Activated CD8-positive, alpha-beta memory T cell treated with anti-CD3 and anti-CD28 coated beads for 4 hours (primary cell): ENCODE measurements at places on chromosomes 7 and 10.

DNA sequence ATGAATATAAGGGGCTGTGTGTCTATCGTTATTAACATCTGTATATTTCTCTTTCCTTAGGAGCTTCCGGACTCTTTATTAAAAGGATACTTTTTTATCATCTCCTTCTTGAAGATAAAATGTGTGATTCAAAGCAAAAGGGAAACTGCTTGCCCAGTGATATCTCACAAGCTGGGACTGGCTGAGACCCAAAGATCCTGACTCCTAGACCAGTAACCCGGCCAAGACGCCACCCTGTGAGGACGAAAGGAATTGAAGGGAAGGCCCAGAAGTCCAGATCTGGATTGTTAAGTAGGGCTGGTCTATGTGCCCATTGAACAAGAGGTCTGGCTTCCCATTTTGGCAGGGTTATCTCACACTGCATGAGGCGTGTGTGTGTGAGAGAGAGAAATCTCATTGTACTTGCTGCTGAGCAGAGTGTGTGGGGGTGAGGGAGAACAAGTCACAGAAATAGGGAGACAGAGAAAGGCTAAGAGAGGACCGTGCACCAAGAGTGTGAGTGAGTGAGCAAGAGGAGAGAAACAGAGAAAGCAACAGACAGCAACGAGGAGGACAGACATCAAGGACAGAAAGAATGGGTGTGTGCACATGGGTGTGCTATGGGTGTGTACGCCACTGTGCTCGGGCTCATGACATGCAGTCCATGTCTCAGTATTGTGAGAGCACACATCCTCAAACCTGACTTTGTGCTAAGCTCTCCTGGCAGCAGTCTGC is 75.4 kb downstream of the PLXNA4 start:
- DNase-seq = no peak

DNA sequence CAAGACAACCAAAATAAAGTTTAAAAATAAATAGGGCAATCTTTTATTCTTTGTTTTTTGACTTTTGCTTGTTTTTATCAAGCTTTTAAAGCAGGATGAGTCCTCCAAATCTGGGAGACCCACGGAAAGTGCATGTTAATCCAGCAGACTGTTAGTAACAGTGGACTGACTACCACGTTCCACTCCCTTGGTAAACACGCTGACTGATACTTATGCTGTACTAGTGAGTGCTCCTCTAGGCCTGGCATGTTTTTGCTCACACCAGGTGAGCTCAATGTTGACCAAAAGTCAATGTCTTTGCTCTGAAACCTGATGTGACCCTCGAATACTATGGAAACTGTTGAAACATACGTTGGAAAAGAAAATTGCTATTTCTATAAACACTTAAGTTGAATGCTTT is 88.4 kb downstream of the KIAA1549 start:
- no peak for DNase-seq

DNA sequence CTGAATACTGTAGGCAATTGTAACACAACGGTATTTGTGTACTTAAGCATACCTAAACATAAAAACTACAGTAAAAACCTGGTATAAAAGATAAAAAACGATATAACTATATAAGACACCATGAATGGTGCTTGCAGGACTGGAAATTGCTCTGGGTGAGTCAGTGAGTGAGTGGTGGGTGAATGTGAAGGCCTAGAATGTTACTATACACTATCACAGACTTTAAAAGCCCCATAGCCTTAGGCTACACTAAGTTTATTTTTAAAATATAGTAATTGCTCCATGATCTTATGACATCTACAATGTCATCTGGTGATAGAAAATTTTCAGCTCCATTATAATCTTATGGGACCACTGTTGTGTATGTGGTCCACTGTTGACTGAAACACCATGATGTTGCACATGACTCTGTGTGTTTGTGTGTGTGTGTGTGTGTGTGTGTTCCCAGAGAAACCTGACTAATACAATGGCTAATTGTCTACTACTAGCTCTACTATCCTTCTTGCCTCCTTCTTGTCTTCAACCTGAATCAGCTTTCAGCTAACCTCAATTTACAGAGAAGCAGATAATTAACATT is 27.6 kb upstream of the PRPF18 start:
- no peak for DNase-seq

- no peak for DNase-seq
Observed at GRCh38 chr10:3877211-3878000, 92.4 kb upstream of the KLF6 start.

DNA sequence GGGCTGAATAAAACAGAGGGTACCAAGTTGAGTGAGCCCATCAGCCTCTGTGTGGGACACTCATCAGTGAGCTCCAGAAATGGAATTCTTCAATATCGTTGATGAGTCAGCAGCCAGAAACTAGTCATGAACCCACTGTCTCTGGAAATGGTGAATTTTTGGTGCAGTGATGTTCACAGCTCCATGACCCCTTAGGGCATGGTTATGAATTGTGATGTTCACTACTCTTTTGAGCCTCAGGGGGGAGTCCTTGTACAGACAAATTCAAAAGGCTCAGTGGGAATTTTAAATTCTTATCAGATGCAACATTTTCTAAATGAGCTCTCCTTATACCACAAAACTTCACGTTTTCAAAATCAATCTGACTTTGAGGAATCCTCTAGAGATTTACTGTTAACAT is 335.7 kb downstream of the PHTF2 start:
- DNase-seq = no peak

DNA sequence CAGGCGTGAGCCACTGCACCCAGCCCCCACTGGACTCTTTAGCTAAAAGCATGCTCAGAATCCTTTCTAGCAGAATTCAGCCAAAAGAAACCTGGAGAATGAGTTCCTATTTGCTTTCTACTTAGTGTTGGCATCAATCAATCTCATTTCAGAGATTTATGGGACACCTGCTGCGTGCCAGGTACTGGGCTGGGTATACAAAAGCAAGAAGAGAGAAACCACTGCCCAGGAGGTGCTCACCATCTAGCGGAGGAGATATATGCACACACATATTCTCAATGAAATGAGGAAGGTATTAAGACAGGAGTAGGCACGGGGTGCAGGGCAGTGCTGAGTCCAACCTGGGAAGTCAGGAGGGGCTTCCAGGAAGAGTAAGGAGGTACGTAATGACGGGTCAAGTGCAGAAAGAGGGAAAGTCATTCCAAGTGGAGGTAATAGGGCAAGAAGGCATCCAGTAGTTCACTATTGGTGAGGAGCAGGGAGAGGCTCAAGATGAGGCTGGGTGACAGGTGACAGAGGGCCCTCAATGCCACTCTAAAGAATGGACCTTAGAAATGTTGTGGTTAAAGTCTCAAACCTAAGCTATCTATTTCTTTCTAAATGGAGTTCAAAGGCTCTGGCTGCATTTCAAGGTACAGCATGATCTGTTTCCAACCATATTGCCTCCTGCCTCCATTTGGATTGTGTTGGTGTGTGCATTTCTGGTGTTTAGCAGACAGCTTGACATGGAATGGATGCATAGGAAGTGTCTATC is 22.1 kb downstream of the ABLIM1 start:
- no peak for DNase-seq

GRCh38 chr7:134798155-134798554 is 18.7 kb downstream of the CALD1 start:
- no peak for DNase-seq

- no peak for DNase-seq
Observed at GRCh38 chr7:128829391-128830166, 627 bp upstream of the FLNC start.

DNA sequence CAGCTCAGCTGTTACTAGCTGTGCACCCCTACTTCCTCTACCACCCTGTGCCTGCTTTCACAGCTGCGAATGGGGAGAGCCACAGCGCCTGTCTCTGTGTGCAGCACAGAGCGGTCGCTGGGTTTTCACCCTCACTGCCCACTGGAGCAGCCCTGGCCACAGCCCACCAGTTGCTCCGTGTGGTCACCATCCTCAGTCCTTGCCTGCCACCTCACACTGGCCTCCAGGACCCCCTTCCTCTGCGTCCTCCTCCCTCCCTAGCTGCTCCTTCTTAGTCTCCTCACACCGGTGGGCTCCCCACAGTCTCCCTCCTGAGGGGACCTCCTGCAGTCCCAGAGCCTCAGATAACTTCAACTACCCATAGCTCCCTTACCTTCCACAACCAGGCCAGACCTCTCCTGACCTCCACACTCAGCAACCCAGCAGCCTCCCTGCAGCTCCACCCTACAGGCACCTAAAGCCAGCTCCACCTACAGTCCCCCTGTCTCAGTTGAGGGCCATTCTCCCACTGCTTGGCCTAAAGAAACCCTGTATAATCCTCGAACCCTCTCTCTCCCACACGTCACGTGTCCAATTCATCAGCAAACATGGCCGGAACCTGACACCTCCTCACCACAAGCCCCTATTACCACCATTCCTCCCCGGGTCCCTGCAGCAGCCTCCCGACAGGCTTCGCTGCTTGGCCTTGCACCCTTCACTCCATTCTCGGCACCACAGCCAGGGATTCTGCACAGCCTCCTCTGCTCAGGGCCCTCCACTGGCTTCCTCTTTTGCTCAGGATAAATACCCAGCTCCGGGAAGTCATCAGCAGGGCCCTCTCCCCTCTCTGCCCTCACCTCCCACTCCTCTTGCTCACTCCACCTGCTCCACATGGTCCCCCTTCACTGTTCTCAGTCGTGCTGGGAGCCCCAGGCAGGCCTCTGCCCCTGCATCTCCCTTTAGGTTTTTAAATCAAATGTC is 28.1 kb downstream of the PLAC9 start:
- DNase-seq = no peak

GRCh38 chr10:74238031-74238431 is 87.0 kb downstream of the ADK start:
- no peak for DNase-seq

GRCh38 chr7:156969972-156970420 is 20.5 kb downstream of the NOM1 start:
- DNase-seq = no peak

DNA sequence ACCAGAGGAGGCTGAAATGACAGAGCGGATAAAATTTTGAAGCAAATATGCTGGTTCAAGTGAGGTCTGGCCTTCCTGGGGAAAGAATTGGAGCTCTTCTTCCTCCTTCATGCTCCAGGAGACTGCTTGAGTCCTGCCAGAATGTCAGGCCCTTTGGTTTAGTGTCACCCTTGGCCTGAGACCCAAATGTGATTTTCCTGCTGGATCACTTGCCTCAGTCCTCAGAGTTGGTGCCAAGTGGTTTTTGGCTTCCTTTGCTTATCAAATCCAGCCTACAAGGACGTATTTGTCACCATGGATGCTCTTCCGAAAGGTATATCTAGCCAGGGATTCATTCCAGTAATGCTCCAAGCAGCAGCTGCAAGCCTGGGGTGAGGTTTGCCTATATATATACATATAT is 118.4 kb downstream of the PLPP4 start:
- no peak for DNase-seq

DNA sequence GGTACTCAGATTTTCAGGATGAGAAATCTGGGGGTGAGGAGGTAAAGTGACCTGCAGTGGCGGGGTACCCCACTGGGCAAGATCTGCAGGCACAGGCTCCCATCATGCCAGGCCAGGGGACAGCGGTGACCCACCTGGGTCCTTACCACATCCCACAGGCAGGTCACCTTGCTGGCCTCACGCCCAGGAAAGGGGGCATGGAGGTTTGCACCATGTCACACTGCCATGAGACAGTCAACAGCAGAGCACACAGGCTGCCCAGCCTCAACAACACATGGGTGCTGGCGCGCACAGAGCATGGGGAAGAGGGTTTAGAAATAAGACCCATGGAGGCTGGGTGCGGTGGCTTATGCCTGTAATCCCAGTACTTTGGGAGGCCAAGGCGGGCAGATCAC is 914 bp downstream of the PKD1L1 start:
- no peak for DNase-seq

GRCh38 chr10:24008164-24009091 is 200.5 kb upstream of the KIAA1217 start:
- DNase-seq = no peak

DNA sequence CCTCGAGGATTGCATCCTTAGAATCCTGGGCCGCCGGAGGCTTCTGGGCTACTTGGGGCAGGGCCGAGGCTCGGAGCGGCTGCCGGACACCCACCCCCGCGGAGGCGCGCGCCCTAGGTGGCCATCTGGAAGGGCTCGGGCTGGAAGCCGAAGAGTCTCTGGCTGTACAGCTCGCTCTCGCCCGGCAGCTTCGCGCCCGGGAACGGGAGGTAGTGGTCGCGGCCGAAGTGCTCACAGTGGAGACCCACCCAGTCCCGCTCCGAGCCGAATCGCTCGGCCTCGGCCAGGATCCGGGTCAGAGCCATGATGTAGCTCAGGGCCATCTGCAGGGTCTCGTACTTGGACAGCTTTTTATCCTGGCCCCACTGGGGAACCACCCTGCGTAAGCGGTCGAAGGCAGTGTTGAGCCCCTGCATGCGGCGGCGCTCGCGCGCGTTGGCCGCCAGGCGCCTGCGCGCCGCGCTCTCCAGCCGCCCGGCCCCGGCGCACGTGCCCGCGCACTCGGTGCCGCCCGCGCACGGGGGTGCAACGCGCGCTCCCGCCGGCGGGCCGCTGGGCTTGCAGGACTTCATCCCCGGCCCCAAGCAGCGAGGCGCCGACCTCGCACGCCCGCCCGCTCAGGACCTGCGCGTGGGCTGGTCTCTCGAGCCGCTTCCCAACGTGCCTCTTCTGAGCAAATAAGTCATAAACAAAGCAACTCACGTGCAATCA is 652 bp downstream of the ATOH7 start:
- no peak for DNase-seq

- no peak for DNase-seq
Observed at GRCh38 chr10:95260397-95260881, 30.4 kb downstream of the PDLIM1 start.

DNA sequence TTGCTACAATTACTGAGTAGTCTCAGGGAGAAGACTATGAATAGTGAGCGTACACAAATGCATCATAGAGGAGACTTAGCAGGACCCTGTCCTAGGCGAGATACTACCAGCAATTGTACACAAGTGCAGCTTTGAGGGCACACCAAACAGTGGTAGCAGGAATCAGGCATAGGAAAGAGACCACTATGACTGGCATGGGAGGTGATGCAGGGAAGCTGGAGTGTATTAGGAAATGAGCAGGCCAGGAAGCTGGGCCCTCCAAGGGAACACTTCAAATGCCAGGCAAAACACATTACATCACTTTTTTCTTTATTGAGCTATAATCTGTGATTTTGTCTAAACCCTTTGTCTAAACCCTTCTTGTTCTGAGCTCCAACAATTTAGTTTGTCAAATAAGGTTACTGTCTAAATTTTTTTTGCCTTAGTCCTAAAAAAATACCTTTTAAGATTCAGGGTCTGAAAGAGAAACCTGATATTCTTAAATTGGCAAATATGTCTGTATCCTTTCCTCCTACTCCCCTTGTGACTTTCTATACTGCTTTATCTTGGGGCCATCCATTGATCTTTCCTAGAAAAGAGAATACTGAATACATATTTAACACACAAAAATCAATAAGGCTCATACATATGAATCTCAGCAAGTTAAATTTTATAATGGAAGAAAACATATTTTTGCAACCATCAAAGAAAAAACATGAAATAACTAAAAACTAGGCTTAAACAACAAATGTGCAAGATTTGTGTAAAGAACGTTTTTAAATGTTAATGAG is 193.8 kb upstream of the PHYHIPL start:
- no peak for DNase-seq

GRCh38 chr7:16063716-16064675 is 357.3 kb downstream of the CRPPA start:
- no peak for DNase-seq
